GM20000 (cell line): ENCODE measurements at places on chromosomes 7 and 10.

GRCh38 chr7:139811066-139811465, 18.0 kb upstream of the TBXAS1 start:
- no peak for DNase-seq

DNA sequence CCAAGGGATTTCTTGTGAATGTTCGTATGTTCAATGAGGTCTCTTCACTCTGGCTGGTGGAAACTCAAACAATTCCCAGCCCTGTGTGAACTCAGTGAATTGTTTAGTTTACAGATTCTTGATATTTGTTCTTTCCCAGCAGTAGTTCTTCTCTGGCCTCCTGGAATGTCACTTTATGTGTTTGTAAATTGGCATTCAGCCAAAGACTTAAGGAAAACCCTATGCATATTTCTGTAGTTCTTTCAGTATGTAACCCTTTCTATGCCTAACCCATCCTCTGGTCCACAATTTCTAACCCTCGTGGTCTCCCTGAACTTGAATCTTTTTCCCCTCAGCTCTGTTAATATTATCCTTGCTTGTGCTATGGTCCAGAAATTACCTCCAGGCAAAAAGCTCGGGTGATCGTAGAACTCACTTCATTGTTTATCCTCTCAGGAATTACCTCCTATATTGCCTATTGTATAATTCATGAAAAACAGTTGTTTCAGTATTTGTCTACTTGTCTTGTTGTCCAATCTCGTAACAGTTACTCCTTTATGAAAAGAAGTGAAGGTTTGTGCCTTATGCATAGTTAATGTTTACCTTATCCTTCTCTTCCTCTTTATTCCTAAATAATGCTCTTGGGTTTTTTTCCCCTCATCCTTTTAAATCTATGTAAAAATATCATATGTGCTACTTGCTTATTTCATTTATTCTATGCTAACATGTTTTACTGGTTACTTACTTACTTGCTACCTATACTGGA, 23.7 kb upstream of the AGR3 start:
- no peak for DNase-seq

- DNase-seq: peak; percentile 16
Observed at GRCh38 chr7:139618482-139619366, 95.2 kb downstream of the CLEC2L start.

- no peak for DNase-seq
Observed at GRCh38 chr10:93461109-93461806, 20.9 kb downstream of the MYOF start.

DNA sequence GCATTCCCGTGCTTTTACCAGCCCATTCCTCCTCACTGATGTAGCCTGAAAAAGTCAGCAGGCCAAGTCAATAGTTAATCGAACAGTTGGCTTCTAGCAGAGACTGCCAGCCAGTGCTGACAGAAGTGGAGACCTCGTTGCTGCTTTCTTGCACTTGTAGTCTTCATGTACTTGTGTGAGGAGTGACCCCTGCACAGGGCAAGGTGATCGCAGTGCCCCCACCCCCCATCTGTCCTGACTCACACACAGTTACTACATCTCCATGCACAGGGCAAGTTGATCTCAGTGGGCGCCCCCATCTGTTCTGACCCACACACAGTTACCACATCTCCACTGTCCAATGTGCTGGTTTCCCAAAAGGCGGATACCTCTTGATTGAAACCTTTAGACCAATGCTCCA, 34.2 kb downstream of the C10orf71 start:
- DNase-seq: no peak

DNA sequence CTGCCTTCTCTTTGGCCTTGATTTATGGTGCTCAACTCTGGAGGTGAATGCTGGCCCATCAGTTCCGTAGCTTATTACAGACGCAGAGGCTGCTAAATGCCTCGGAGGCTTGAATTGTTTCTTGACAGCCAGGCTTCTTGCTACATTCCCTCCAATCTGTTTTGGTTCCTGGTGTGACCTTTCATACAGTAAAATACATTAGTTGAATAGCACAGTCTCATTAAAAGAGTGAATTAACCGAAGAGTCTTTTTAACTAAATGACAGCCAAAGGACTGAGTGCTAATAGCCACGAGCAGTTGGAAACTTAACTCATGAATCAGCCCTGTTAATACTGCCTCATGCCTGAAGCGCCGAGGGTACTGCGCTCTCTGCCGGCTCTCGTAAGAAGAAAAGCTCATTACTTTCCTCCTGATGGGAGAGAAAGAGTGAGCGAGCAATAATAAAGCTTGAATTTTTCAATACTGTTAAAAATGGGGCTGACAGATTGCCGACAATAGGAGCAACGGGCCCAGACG, 236.4 kb upstream of the GPR26 start:
- DNase-seq: no peak

GRCh38 chr10:42623929-42624328, 14.4 kb downstream of the ZNF33B start:
- DNase-seq: no peak

GRCh38 chr7:155858521-155859061, 46.3 kb upstream of the SHH start:
- no peak for DNase-seq

GRCh38 chr10:116398224-116398623, 29.4 kb upstream of the PNLIPRP3 start:
- no peak for DNase-seq

- DNase-seq: no peak
Observed at GRCh38 chr7:111658546-111658945, 96.3 kb upstream of the IMMP2L start.

DNA sequence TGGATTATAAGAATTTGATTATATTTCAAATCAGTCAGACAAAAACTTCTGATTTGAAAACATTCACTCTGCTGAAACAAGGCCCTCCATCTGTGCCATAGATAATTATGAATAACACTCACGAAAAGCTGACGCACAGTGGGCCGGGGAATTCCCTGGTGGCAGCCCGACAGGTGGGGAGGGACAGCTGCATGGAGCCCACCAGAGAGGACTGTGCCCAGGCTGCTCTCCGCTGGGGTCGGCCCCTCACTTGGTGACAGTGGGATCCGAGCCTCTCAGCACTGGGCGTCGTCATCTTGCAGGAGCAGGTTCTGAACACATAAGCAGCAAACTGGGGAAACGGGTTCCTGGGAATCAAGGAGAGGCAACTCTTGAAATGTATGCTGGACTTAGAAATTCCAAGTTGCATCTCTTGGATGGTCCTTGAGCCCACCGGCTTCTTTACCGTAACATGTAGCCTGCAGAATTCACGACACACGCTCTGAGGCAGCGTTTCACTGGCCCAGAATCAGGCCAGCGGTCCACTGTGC, 41.4 kb downstream of the AFAP1L2 start:
- no peak for DNase-seq

DNA sequence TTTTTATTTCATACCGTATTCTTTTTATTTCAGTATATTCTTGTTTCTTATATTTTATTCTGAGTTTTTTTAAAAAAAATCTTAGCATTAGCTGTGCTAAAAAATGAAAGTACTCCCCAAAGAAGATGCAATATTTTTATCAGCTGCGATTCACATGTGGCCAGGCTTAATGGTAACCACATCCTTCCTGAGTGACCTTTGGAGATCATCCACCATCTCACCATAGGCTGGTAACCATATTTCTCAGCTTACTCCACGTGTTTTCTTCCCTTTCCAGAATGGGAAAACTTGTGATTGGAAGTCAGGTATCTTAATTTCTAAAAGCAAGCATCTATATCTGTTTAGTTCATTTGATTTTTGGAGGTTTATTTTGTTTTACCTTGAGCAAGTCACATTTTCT, 18.8 kb upstream of the LIPM start:
- no peak for DNase-seq

DNA sequence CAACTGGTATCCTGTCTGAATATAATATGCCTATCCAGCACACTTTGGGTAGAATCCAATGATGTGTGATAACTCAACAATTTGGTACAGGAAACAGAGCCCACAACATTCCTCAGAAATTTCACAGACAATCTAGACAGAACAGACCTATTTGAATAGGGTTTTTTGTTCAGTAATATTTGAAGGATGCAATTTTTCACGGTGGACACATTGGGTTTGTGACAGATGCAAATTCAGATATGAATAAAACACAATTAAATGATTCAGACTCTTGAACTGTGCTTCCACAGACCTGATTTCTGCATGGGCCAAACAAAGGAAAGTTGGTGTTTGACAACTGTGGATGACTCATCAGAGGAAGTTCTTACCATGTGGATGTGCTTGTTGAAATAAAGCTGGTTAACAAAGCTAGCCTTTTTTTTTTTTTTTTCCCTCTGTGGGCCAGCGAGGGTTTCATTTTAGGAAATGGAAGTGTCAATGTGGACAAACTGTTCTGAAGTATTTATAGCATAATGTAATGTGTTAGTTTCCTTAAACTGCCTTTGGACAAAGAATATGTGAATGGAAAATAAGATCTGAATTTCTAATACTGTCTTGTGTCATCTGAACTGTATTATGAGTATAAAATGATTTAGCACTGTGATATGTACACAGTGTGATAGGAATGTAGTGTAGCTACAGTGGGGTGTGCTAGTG, 43.2 kb upstream of the FAM133B start:
- DNase-seq: no peak

DNA sequence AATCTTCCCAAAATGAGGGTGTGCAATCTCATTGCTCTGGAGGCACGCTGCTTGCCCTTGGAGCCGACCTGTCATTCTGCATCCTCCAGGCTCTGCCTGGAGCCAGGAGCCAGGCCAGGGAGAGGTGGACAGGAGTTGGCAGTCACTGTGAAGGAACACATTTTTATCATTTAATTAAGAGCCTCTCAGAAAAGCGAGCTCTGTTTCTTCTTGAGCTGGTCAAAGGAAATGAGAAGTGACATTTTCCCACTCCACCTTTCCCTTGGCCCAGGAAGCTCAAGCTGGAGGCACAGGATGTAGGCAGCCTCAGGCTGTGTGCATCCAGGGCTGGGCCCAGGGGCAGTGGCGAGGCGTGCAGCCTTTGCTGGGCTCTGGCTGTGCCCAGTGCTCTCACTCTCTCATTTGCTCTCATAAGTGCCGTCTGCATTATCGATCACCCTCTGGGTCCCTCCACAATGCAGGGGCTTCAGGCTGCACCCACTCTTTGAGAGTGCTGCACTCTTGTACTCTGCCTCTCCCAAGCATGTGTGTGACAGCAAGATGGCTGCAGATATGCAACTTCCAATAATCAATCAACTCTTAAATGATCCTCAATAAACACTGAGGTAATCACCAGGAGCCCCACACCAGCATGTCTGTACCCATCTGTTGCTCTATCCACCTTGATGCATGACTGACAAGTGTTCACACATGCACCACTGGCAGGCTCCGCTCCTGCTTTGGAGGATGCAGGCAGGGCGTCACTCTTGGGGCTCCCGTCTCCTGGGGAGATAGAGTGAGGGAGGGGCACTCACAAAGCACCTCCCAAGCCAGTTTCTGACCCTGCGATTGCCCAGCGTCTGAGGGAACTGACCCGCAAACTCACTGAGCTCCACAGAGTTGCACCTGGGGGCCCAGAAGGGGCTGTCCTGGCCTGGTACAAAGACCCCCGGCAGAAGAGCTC, 171.4 kb downstream of the ZNF248 start:
- no peak for DNase-seq

DNA sequence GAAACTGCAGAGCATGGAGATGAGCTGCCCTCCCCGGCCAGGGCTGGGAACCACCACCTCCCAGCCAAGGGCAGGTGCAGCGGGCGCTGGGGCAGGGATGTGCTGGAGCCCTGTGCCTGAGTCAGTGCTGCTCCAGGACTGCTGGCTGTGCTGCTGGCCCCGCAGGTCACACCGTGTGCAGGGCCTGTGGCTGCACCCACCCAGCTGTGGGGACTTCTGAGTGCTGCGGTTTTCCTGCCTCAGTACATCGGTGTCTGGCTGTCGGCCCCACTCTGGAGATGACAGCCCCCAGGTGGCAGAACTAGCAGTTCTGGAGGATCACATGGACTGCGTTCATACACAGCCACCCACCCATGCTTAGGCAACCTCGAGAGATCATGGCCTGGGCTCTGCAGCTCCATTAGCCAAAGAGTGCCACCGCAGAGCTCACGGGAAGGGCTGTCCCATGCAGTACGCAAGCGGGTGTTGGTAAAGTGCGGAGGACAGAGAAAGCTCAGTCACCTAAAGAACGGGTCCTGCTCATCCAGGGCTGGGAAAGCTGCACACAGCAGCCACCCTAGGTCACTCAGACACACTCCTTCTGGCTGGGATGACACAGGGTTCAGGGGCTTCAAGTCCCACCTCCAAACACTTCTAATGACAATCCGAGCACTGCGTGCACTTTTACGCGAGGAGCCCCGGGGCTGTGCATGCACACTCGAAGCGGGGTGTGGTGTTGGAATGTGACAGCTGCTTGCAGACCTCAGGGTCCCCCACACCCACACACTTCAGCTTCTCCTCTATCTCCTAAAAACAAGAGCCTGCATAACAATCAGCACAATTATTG, 198.1 kb upstream of the PPP2R2D start:
- no peak for DNase-seq

DNA sequence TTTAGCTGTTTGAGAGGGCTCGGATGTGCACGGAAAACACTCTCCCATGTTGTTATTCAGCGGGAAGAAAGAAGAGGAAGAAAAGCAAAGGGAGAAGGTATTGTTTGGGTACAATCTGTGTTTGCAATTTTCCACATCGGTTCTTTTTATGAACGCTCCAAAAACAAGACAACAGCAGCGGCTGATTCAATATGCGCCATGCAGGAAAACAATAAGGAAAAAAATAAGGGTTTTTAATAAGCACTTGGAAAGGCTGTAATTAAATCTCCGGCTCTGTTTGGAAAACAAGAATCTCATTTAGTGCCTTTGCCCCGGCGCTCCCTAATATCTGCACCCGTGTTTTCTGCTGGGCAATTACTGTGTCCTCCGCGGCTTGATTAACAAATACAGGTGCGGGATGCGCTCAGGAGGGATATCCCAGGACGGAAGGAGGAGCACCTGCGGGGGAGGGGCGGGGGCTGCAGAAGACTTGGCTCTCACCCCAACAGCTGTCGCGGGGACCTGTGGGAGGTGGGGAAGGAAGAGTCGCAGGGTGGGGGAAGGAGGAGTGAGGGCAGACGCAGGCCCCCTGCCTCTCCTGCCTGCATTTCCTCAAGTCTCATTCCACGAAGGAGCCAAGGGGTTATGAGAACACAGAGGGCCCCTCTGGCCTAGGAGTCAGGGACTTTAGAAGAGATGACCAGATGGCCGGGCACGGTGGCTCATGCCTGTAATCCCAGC, 181.5 kb upstream of the PODXL start:
- no peak for DNase-seq

DNA sequence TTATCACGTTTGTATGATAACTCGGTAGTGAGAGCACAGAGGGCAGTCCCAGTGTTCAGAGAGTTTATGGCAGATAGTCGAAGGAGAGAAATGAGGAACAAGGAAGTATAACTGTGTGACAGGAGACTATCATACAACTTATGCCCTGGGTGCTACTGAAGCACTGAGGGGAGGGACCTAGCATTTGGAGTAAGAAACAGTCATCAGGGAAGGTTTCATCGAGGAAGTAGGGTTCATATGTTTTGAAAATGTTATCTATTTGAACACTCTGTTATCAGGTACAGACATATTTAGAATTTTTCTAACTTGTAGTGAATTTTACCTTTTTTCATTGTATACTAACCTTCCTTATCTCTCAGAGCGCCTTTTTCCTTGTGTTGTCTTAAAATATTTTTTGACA, 1214.4 kb upstream of the C7orf33 start:
- DNase-seq: no peak
